Bronchus fibroblast of lung (primary cell): ENCODE measurements at places on chromosomes 3 and 15. TPM values are rescaled to one million over a fixed set of nuclear protein-coding genes. Genes with fewer than 3 reads are reported as not detected.

Gene GOLGA6L7
- total RNA-seq, result not detected in 2 replicates

Gene KLHL40
- total RNA-seq, result not detected in 2 replicates

Gene DNAH1
- 0.50 and 0.74 TPM in 2 replicates for total RNA-seq

Gene MST1R
- total RNA-seq, result 0.45 and 0.50 TPM in 2 replicates

Gene NMB
- 11.9 and 12.1 TPM in 2 replicates for total RNA-seq

Gene ABHD5
- total RNA-seq, result 20.8 and 21.6 TPM in 2 replicates

Gene ARRDC4
- 6.4 and 6.5 TPM in 2 replicates for total RNA-seq

Gene DNASE1L3
- total RNA-seq, result not detected in 2 replicates

Gene CHRM5
- not detected in 2 replicates for total RNA-seq

Gene GP9
- total RNA-seq, result not detected in 2 replicates

Gene SLC12A8
- total RNA-seq, result 4.8 and 6.2 TPM in 2 replicates

Gene CCR3
- total RNA-seq, result not detected in 2 replicates

Gene GOLGA6A
- not detected in 2 replicates for total RNA-seq

Gene SLC22A13
- total RNA-seq, result not detected in 2 replicates

Gene TBC1D5
- 33.3 and 35.8 TPM in 2 replicates for total RNA-seq

Gene GPR171
- not detected in 2 replicates for total RNA-seq

Gene VILL
- total RNA-seq, result 4.9 and 5.0 TPM in 2 replicates

Gene IL17RD
- 1.6 and 2.0 TPM in 2 replicates for total RNA-seq

Gene DNAJB11
- total RNA-seq, result 44.4 and 53.1 TPM in 2 replicates

Gene PTH1R
- 0.34 and 0.59 TPM in 2 replicates for total RNA-seq

Gene LXN
- total RNA-seq, result 75.5 and 81.5 TPM in 2 replicates

Gene PPP1R14D
- total RNA-seq, result not detected in 2 replicates

Gene ITGB5
- 67.3 and 71.8 TPM in 2 replicates for total RNA-seq

Gene ATP10A
- 1.5 and 1.8 TPM in 2 replicates for total RNA-seq

Gene CCNB2
- total RNA-seq, result 141 and 156 TPM in 2 replicates

Gene CELSR3
- total RNA-seq, result 1.3 and 2.7 TPM in 2 replicates

Gene SCAP
- total RNA-seq, result 42.7 and 43.9 TPM in 2 replicates

Gene EXD1
- not detected in 2 replicates for total RNA-seq

Gene GOLGA8J
- total RNA-seq, result not detected in 2 replicates

Gene FEZF2
- not detected in 2 replicates for total RNA-seq

Gene RASGRP1
- not detected in 2 replicates for total RNA-seq

Gene SUCNR1
- not detected in 2 replicates for total RNA-seq

Gene XCR1
- not detected in 2 replicates for total RNA-seq

Gene IL16
- total RNA-seq, result 0.34 and 1.0 TPM in 2 replicates

Gene ZNF710
- total RNA-seq, result 9.8 and 10.1 TPM in 2 replicates

Gene ACTL6A
- total RNA-seq, result 74.3 and 151 TPM in 2 replicates

Gene EPHA6
- 0.17 TPM in 1 of 2 replicates, not detected in the other for total RNA-seq

Gene GLDN
- 0.30 and 0.34 TPM in 2 replicates for total RNA-seq

Gene TEX55
- not detected in 2 replicates for total RNA-seq

Gene IL5RA
- not detected in 2 replicates for total RNA-seq

Gene TMC3
- not detected in 2 replicates for total RNA-seq

Gene CCDC54
- total RNA-seq, result not detected in 2 replicates

Gene CADM2
- 0.15 TPM in 1 of 2 replicates, not detected in the other for total RNA-seq

Gene SERINC4
- total RNA-seq, result 0.15 TPM in 1 of 2 replicates, not detected in the other

Gene SEMA7A
- total RNA-seq, result 24.7 and 26.2 TPM in 2 replicates

Gene RLBP1
- not detected in 2 replicates for total RNA-seq

Gene WNT5A
- 31.4 and 33.5 TPM in 2 replicates for total RNA-seq

Gene PAK6
- total RNA-seq, result 3.5 TPM in 1 of 2 replicates, not detected in the other

Gene CNTN4
- not detected in 2 replicates for total RNA-seq

Gene PLA2G4F
- not detected in 2 replicates for total RNA-seq

Gene UBE2E2
- total RNA-seq, result 32.4 and 35.0 TPM in 2 replicates

Gene HES1
- not detected in 2 replicates for total RNA-seq

Gene MDFIC2
- not detected in 2 replicates for total RNA-seq

Gene SLC38A3
- total RNA-seq, result 0.30 TPM in 1 of 2 replicates, not detected in the other

Gene FETUB
- total RNA-seq, result not detected in 2 replicates

Gene SELENOS
- 56.2 and 64.9 TPM in 2 replicates for total RNA-seq

Gene MYLK
- total RNA-seq, result 149 and 159 TPM in 2 replicates
